ENCODE measurements at places on chromosomes 16 and 17.

DNA sequence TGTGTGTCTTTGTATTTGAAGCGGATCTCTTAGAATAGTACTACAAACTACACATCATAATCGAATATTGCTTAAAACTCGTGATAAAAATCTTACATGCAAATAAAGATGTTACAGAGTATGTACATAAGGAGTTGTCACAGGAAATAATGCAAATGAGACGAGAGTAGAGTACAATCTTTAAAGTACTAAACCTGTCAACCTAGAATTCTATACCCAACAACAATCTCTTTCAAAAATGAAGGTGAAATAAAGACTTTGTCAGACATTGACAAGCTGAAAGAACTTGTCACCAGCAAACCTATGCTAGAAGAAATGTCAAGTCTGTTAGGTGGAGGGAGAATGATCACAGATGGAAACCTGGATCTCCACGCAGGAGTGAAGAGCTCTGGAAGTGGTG is 83.7 kb upstream of the GNG13 start:
- H3K27ac ChIP-seq: no peak overlapping the region
- H3K4me1 ChIP-seq: no peaks in the 10 kb centered on the region
- H3K36me3 ChIP-seq: no peaks in the 10 kb centered on the region
- no peak for DNase-seq
- H3K27me3 ChIP-seq: no peaks in the 10 kb centered on the region

DNA sequence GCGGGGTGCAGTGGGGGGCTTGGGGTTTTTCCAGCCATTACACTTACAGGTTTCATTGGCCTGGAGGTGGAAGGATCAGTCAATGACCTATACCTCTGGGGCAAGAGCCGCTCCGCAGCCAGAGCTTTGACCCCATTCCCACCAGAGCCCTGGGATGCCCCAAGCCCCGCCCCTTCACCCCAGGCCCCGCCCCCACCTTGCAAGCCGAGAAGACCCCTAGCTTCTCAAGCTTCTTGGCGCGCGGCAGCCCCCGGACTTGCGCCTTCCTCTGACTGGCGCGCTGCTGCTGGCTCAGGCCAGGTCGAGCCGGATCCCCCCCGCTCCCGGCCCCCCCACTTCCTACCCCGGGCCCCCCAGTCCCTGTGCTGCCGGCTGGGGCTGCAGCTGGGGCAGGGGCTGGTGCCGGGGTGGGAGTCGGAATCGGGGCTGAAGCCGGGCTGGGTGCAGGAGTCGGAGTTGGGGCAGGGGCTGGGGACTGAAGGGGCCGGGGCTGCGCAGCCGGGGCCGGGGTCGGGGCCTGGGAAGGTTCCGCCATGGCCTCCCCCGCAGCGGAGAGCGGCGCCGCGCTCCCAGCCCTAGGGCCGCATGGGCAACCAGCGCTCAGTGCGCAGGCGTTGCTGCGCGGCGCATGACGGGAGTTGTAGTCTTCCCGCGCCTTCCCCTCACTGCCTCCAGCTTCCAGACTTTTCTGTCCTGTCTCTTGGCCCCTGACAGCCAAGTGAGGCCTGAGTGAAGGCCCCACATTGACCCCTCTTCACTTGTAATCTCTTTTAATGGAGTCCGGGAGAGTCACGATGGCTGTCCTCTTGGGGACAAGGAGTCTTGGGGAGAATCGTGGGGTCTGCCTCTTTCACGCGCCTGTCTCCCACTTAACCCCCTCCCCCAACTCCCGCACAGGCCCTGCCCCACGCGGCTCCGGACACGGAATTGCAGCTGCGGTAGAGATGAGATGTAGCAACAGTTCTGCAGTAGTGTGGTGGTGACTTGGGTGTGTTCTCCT is at the start of gene KAT2A:
Gene KAT2A, minus strand, starts transcription at position 598 of the 1,000 bp plus-strand sequence. Its CDS starts 63 bp downstream, at position 535.
- peak within 1 kb of the TSS; percentile 63 for H3K27ac ChIP-seq
- H3K4me3 ChIP-seq: peak within 1 kb of the TSS; percentile 85
- peaks cover 21% of the 10 kb centered on the region for H3K4me1 ChIP-seq
- H3K36me3 ChIP-seq: peaks cover 23% of the 10 kb centered on the region
- H3K27me3 ChIP-seq: no peaks in the 10 kb centered on the region
- DNase-seq: peak; percentile 91

DNA sequence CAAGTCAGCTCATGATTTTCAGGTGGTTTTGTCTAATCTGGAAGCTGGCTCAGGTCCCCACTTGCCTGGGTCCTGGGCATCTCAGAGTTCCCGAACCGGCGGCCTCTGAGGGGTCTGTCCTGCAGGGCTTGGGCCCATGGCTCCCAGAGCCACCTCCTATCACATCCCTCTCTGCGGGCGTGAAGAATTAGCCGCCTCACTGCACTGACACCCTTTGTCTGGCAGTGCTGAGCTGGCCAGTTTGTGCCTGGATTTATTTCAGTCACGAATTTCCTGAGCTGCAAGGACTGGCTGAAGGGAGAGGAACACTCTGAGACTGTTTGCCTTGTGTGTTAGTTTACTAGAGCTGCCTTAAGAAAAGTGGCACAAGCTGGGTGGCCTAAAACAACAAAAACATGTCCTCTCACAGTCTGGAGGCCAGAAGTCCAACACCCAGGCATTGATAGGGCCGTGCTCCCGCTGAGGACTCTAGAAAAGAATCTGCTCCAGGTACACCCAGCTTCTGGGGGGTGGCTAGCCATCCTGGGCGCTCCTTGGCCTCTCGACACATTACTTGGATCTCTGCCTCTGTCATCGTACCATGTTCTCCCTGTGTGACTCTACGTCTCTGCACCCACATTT is 217.5 kb upstream of the DYNLRB2 start:
- H3K27me3 ChIP-seq: no peaks in the 10 kb centered on the region
- H3K4me1 ChIP-seq: no peaks in the 10 kb centered on the region
- no peak overlapping the region for H3K4me3 ChIP-seq
- no peak for DNase-seq
- H3K27ac ChIP-seq: no peak overlapping the region

DNA sequence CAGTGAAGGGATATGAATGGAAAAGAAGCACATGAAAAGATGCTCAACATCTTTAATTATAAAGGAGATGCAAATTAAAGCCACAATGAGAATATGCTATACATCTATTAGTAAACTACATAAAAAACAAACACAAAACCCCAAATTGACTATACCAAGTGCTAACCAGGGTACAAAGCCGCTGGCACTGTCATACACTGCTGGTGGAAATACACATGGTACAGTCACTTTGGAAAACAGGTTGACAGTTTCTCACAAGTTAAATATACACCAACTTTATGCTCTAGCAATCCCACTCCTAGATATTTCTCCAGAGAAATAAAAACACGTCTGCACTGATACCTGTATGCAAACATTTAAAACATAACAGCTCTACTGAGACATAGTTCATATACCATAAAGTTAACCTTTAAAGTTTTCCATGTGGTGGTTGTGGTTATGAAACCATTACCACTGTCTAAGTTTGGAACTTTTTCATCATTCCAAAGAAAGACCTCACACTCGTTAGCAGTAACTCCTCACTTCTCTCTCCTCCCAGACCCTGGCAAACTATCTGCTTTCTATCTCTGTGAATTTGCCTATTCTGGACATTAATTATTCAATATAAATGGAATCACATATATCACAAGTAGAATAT is 42.7 kb downstream of the ADGRG5 start:
- H3K4me1 ChIP-seq: no peaks in the 10 kb centered on the region
- no peak overlapping the region for H3K4me3 ChIP-seq
- H3K27ac ChIP-seq: no peak overlapping the region
- DNase-seq: no peak

GRCh38 chr17:19464031-19465026 is 53.3 kb downstream of the RNF112 start:
- H3K36me3 ChIP-seq: no peaks in the 10 kb centered on the region
- H3K27ac ChIP-seq: peak overlapping the region; percentile 24
- DNase-seq: no peak
- no peak overlapping the region for H3K4me3 ChIP-seq
- H3K4me1 ChIP-seq: peaks cover 27% of the 10 kb centered on the region
- no peaks in the 10 kb centered on the region for H3K27me3 ChIP-seq

Data from upper lobe of right lung (tissue), 1 donor.